Breast epithelium (tissue), 4 donors: ENCODE measurements at places on chromosomes 3 and 15. TPM values are rescaled to one million over a fixed set of nuclear protein-coding genes. Genes with fewer than 3 reads are reported as not detected.

- no peak for DNase-seq
- H3K27me3 ChIP-seq: no peaks in the 10 kb centered on the region
- no peaks in the 10 kb centered on the region for H3K36me3 ChIP-seq
Measured at GRCh38 chr3:159828542-159828943, 160.1 kb upstream of the IL12A start.

DNA sequence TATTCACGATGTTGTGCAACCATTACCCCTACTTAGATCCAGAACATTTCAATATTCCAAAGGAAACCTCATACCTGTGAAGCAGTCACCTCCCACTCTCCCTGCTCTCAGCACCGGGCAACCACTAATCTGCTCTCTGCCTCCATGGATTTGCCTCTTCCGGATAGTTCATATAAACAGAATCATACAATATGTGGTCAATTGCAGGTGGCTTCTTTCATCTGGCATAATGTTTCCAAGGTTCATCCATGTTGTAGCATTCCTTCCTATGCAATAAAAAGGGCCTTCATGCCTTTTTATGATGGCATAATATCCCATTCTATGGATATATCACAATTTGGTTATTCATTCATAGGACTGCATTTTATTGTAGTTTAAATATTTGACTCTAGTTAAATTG is 23.9 kb downstream of the CA12 start:
- no peak overlapping the region for H3K4me3 ChIP-seq
- no peaks in the 10 kb centered on the region for H3K4me1 ChIP-seq
- no peak for DNase-seq
- H3K27ac ChIP-seq: no peak overlapping the region
- no peaks in the 10 kb centered on the region for H3K36me3 ChIP-seq
- H3K27me3 ChIP-seq: no peaks in the 10 kb centered on the region

GRCh38 chr3:23748398-23749110 is 57.2 kb upstream of the UBE2E1 start:
- no peaks in the 10 kb centered on the region for H3K27me3 ChIP-seq
- DNase-seq: no peak
- H3K4me3 ChIP-seq: no peak overlapping the region
- no peaks in the 10 kb centered on the region for H3K36me3 ChIP-seq
- H3K27ac ChIP-seq: no peak overlapping the region

RTP1 gene
- total RNA-seq: not detected

TIMP4 gene
- 27.4 TPM for total RNA-seq

ZDHHC23 gene
- 7.2 TPM for total RNA-seq
